Peyer's patch (tissue), 4 donors: ENCODE measurements at places on chromosomes 12 and 14.

- H3K4me1 ChIP-seq, result peaks cover 8% of the 10 kb centered on the region
- no peaks in the 10 kb centered on the region for H3K27me3 ChIP-seq
- no peak overlapping the region for H3K27ac ChIP-seq
- H3K4me3 ChIP-seq, result no peak overlapping the region
- peak; percentile 48 for DNase-seq
Observed at GRCh38 chr14:89276424-89276975, 140.5 kb downstream of the FOXN3 start.

- H3K36me3 ChIP-seq, result no peaks in the 10 kb centered on the region
- H3K27me3 ChIP-seq, result no peaks in the 10 kb centered on the region
- no peak for DNase-seq
- H3K4me3 ChIP-seq, result no peak overlapping the region
- no peaks in the 10 kb centered on the region for H3K4me1 ChIP-seq
Observed at GRCh38 chr12:89836026-89836425, 127.4 kb upstream of the ATP2B1 start.

GRCh38 chr12:78725951-78726580, 138.5 kb upstream of the SYT1 start:
- H3K27ac ChIP-seq, result no peak overlapping the region
- no peaks in the 10 kb centered on the region for H3K4me1 ChIP-seq
- DNase-seq, result no peak

GRCh38 chr12:59486827-59487226, 109.0 kb upstream of the SLC16A7 start:
- no peak overlapping the region for H3K4me3 ChIP-seq
- H3K36me3 ChIP-seq, result no peaks in the 10 kb centered on the region
- H3K27me3 ChIP-seq, result no peaks in the 10 kb centered on the region
- no peak overlapping the region for H3K27ac ChIP-seq

DNA sequence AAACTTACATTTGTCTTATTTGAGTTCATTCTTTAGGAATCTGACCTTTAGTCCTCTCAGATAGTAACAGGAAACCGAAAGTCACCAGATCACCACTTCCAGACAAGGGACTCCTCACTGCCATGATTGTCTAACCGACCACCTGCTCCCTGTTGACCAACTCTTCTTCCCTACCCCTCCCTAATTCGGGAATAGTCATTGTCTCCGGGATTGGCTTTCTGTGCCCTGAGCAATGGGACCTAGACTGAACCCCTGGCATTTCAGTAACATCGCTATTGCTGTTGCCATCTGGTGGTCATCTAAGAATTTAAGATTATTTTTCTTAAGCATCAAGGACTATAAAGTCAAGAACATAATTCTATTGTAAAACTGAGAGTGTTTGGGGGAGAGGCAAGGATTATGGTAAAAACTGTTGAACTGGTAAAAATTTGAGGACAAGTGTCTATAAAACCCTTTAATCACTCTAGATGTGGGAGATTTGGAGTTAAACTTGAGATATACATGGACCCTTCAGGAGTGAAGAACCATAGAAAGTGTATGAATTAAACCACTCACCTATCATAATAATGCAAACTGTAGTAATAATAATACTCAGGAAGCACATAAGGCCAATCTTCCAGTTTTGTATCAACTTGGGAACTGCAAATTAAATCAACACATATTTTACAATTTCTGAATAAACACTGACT, 6.3 kb downstream of the CLEC2A start:
- H3K4me3 ChIP-seq, result peak overlapping the region; percentile 28
- DNase-seq, result peak; percentile 46
- no peaks in the 10 kb centered on the region for H3K4me1 ChIP-seq
- H3K36me3 ChIP-seq, result no peaks in the 10 kb centered on the region
